ENCODE measurements at places on chromosomes 12 and 14.

- peak; percentile 61 for DNase-seq
Measured at GRCh38 chr12:49428793-49429192, 61.5 kb downstream of the SPATS2 start.

DNA sequence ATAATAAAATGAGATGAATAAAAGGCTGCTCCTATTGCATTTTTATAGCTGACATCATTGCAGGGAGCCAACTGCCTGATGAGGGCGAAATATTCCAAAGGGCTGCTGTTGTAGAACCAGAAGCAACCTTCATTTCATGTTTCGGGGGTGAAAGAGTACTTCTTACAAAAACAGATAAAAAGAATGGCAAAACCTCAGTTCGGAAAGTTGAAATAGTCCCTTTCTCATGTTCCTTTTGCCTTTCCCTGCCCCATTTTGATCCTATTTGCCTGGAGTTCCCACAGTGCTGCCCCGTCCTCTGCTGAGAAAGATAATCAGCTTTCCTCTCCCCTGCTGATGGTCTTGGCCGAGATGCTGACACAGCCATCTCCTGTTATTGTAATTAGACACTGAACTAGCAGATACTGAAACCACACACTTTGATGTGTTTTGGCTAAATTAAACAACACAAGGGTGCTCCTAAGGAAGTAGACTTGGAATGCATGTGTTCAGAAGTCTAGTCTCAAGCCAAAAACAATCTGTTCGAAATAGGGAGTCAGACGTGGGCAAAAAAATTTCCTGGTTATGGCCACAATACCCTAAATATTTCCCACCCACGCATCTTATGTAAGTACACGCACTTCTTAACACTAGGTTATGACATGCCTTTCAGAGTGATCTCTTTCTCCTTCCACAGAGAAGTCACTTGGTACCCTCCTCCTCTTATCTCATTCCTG lies 117.2 kb downstream of the PPM1H start:
- DNase-seq, result no peak

GRCh38 chr14:69559581-69560011 lies 15.1 kb downstream of the CCDC177 start:
- no peak for DNase-seq

DNA sequence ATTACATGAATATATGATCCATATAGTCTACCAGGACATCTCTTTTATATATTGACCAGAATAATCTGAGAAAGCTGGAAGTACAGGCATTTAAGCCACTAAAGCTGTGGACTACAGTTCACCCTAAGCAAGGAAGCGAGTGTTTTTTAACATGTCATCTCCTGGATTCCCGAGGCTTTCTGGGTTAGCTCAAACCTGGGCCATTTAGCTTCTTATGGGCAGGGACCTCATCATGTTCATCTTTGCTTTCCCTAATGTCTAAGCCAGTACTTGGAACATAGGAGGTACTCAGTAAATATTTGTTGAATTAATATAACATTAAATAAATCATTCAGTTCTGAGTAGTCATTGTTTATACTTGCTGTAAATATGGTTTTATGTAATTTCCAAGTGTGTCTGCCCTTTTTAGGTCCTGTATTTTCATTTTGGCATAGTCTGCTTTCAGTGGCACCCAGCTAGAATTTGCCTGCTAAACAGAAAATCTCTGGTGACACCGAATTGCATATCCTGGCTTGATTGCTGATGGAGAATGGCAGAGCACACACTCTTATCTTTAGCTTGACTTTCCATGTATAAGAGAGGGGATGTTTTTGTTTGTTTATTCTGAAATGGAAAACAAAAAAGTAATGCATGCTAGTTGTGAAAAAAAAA lies 344.5 kb downstream of the ZFP36L1 start:
- DNase-seq, result no peak

DNA sequence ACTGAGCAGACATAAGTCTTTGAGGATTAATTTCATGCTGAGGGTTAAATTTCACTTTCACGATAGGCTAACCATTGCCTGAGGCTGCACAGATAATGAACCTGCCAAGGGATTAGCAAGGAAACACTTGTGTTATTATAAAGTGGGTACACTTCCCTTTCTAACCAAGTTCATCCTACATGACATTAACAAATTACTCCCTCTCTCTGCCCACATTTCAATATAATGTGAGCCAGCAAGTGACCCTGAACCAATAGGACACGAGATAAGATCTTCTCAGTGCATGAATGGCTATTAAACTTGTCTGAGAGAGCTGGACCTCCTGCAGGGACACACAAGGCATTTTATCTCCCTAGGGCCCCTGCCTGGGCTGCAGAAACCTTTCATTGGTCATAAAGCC lies 173.5 kb downstream of the PAX9 start:
- DNase-seq, result no peak

- no peak for DNase-seq
Measured at GRCh38 chr14:88630565-88630964, 67.7 kb downstream of the ZC3H14 start.

DNA sequence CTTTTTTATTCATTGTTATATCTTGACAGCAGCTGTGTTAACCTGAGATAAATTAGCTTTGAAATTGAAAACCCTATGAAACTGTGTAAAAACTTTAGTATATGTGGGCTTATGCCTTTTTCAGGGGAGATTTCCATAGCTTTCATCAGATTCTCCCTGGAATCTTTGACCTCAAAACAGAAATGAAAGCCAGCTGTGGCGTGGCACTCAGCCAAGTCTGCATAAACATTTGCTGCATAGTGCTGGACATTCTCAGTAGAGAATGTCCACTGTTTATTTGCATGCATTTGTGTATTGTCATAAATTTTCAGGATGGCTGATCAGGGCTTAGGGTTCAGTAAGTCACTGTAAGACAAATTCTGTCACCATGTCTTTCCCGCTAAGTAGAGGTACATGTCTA lies 115.3 kb upstream of the NAP1L1 start:
- DNase-seq, result no peak
